Left ventricle myocardium inferior (tissue), 1 donor: ENCODE measurements at places on chromosomes 3 and 15. TPM values are rescaled to one million over a fixed set of nuclear protein-coding genes. Genes with fewer than 3 reads are reported as not detected.
A peak's percentile ranks its signal among the peaks of the same experiment; 100 is the strongest.

- DNase-seq: no peak
- no peaks in the 10 kb centered on the region for H3K4me1 ChIP-seq
- peaks cover 10% of the 10 kb centered on the region for H3K27me3 ChIP-seq
- H3K36me3 ChIP-seq: no peaks in the 10 kb centered on the region
- H3K27ac ChIP-seq: no peak overlapping the region
- H3K4me3 ChIP-seq: no peak overlapping the region
Measured at GRCh38 chr15:72890043-72890442, 106.5 kb upstream of the ADPGK start.

DNA sequence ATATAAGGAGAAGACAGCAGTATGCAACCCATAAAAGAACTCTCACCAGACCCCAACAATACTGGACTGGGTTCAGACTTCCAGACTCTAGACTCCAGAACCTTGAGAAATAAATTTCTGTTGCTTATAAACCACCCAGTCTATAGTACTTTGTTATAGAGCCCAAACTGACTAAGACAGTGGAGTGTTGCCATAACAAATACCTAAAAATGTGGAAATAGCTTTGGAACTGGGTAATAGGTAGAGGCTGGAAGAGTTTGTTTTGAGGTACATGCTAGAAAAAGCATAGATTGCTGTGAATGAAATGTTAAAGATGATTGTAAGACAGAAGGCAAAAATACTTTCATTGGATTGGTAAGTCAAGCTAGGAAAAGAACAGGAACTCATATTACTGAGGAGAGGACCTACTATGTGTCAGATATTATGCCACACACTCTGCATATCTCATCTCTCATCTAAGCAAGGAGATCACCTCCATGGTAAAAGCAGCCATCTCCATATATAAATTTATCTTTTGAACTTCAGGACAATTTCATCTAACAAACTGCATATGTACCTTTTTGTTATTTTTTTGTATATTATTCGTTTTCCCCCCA lies 67.4 kb upstream of the FNDC3B start:
- H3K27ac ChIP-seq: peak overlapping the region; percentile 46
- no peaks in the 10 kb centered on the region for H3K36me3 ChIP-seq
- no peaks in the 10 kb centered on the region for H3K27me3 ChIP-seq
- DNase-seq: no peak

- no peak overlapping the region for H3K4me3 ChIP-seq
- H3K27me3 ChIP-seq: no peaks in the 10 kb centered on the region
- no peaks in the 10 kb centered on the region for H3K36me3 ChIP-seq
- H3K27ac ChIP-seq: no peak overlapping the region
Measured at GRCh38 chr15:68990992-68991500, 23.4 kb upstream of the NOX5 start.

Gene ATP13A5
- total RNA-seq: not detected

- H3K27ac ChIP-seq: no peak overlapping the region
- no peaks in the 10 kb centered on the region for H3K4me1 ChIP-seq
- no peak overlapping the region for H3K4me3 ChIP-seq
- no peaks in the 10 kb centered on the region for H3K36me3 ChIP-seq
- DNase-seq: no peak
Measured at GRCh38 chr3:6421666-6422445, 439.1 kb upstream of the GRM7 start.

DNA sequence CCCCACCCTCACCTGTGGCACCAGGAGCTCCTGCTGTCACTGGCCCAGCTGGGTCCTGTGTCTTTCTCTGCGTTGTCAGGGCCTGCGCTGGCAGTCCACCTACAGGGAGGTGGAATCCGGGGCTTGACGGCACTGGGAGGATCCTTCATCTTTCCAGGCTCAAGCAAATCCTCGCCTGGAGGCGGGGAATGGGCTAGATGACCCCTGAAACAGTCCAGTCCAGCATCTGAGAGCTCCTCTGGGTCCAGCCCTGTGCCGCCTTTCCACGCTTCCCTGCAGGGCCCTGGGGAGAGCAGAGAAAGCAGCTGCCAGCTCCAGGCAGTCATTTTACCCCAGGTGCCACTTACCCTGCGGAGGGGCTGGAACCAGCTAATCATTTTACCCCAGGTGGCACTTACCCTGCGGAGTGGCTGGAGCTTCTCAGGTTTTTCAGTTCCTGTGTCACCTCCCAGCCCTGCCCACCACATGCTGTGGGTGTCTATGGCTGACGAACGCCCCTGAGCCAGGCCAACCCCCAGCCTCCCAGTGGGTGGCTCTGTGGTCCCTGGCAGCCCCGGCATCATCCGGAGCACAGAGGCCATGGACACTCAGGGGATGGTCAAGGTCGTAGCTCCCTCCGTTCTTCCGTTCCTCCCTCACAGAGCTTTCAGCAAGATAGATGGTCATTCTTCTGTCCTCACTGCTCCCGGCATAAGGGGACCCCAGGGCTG lies 17.9 kb upstream of the ADIPOQ start:
- no peak overlapping the region for H3K27ac ChIP-seq
- peaks cover 51% of the 10 kb centered on the region for H3K27me3 ChIP-seq
- peaks cover 26% of the 10 kb centered on the region for H3K4me1 ChIP-seq
- H3K4me3 ChIP-seq: no peak overlapping the region
- H3K36me3 ChIP-seq: no peaks in the 10 kb centered on the region

- peak overlapping the region; percentile 87 for H3K27ac ChIP-seq
- DNase-seq: peak; percentile 65
- H3K27me3 ChIP-seq: peaks cover 36% of the 10 kb centered on the region
- no peaks in the 10 kb centered on the region for H3K36me3 ChIP-seq
- peaks cover 94% of the 10 kb centered on the region for H3K4me1 ChIP-seq
- peak overlapping the region; percentile 77 for H3K4me3 ChIP-seq
Measured at GRCh38 chr15:73927476-73928240, 1.4 kb downstream of the LOXL1 start.

GRCh38 chr3:8550611-8551010 lies 49.0 kb downstream of the LMCD1 start:
- DNase-seq: peak; percentile 46
- H3K27me3 ChIP-seq: no peaks in the 10 kb centered on the region
- H3K36me3 ChIP-seq: peaks cover 57% of the 10 kb centered on the region
- H3K4me3 ChIP-seq: no peak overlapping the region

Gene SPINT1
- total RNA-seq: 0.55 TPM

GRCh38 chr15:91127236-91127955 lies 27.3 kb downstream of the SV2B start:
- no peak for DNase-seq
- H3K4me3 ChIP-seq: no peak overlapping the region
- H3K27me3 ChIP-seq: peaks cover 32% of the 10 kb centered on the region
- H3K36me3 ChIP-seq: no peaks in the 10 kb centered on the region
- no peak overlapping the region for H3K27ac ChIP-seq

GRCh38 chr15:86055688-86056087 lies 24.0 kb upstream of the AGBL1 start:
- no peak for DNase-seq
- no peaks in the 10 kb centered on the region for H3K4me1 ChIP-seq
- peaks cover 25% of the 10 kb centered on the region for H3K27me3 ChIP-seq
- H3K36me3 ChIP-seq: no peaks in the 10 kb centered on the region
- H3K27ac ChIP-seq: no peak overlapping the region
- H3K4me3 ChIP-seq: no peak overlapping the region

GRCh38 chr3:46876313-46877300 lies 914 bp upstream of the PTH1R start:
- peaks cover 12% of the 10 kb centered on the region for H3K27me3 ChIP-seq
- no peaks in the 10 kb centered on the region for H3K36me3 ChIP-seq
- DNase-seq: no peak
- H3K4me3 ChIP-seq: no peak overlapping the region
- peaks cover 69% of the 10 kb centered on the region for H3K4me1 ChIP-seq

DNA sequence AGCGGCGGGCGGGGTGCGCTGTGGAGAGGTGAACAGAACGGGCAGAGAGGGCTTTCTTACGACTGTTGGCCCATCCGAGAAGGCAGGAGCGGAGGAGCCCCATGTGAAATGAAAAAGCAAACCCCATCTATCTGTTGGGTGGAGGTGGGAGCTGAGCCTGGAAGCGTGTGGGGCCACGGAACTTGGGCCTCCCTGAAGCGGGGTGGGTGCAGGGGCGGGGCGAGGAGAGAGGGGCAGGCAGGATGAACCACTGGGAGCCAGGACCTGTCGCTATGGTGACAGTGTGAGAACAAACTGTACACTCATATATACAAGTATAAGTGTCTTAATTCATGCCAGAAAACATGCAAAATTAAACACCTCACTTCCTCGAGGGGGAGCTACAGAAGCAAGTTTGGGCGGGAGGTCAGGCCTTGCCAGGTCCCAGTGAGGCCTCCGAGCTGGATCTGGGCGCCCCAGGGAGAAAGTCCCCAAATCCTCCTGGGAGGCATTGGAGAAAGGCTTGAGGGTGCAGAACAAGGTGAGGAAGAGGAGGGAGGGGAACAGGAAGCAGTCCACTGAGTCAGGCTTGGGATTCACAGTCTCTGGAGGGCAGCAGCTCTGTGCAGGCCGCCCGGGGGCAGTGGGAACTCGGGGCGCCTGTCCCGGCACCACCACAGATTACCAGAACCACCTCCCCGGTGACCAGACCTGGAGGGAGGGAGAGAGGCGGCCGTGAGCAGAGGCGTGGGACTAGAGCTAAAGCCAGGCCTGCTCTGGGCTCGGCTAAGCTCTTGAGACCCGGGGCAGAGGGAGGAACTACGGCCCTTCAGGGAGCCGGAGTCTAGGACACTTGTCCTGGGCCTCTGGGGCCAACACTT lies 34.8 kb downstream of the RBPMS2 start:
- DNase-seq: peak; percentile 83
- no peaks in the 10 kb centered on the region for H3K27me3 ChIP-seq
- peaks cover 66% of the 10 kb centered on the region for H3K4me1 ChIP-seq
- peak overlapping the region; percentile 83 for H3K27ac ChIP-seq

DNA sequence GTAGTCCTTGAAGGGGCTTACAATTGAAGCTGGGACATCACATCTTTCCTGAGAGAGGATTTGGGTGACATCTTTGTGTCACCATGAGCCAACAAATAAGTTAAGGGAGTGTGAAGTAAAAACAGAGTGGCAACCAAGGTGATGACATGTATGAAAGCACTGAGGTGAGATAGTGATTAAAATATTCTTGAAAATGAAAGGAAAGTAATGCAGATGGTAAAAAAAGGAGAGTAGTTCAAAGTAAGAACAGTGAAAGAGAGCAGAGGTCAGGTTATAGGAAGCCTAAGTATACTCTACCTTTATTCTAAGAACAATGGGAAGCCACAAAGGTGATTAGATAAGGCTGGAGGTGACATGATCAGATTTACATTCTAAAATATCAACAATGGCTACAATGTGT lies 486.1 kb downstream of the DIPK2A start:
- H3K4me1 ChIP-seq: no peaks in the 10 kb centered on the region
- no peaks in the 10 kb centered on the region for H3K27me3 ChIP-seq
- H3K36me3 ChIP-seq: no peaks in the 10 kb centered on the region
- H3K4me3 ChIP-seq: no peak overlapping the region

Gene FBLN2
- 56.7 TPM for total RNA-seq

Gene CYP1A2
- total RNA-seq: not detected

DNA sequence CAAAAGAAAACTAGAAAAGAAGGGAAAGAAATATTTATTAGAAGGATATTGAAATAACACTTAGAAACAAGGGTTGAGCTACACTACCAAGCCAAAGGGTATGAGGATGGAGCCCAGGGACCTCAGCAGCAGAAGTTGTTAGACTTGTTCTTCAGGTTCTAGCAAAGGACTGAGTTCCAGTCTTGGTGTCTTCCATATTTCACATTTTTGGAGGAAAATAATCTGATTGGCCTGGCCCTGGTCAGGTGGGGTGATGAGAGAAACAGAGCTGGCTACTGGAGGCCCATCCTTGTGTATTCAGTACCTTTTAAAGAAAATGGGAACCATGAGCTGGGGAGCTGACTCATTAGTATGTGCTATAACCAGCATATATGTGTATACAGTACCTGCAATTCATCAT lies 28.2 kb downstream of the PPP4R2 start:
- no peak for DNase-seq
- peak overlapping the region; percentile 29 for H3K27ac ChIP-seq
- H3K27me3 ChIP-seq: no peaks in the 10 kb centered on the region
- H3K4me3 ChIP-seq: no peak overlapping the region
- no peaks in the 10 kb centered on the region for H3K36me3 ChIP-seq

- H3K36me3 ChIP-seq: no peaks in the 10 kb centered on the region
- H3K4me1 ChIP-seq: peaks cover 65% of the 10 kb centered on the region
- DNase-seq: no peak
- H3K27me3 ChIP-seq: no peaks in the 10 kb centered on the region
Measured at GRCh38 chr3:25040748-25041147, 387.3 kb upstream of the RARB start.

GRCh38 chr15:67201136-67201535 lies 53.3 kb downstream of the AAGAB start:
- H3K27ac ChIP-seq: no peak overlapping the region
- H3K4me1 ChIP-seq: peaks cover 65% of the 10 kb centered on the region
- no peak overlapping the region for H3K4me3 ChIP-seq
- DNase-seq: no peak
- H3K27me3 ChIP-seq: no peaks in the 10 kb centered on the region
- H3K36me3 ChIP-seq: peaks cover 26% of the 10 kb centered on the region

- DNase-seq: no peak
- H3K4me1 ChIP-seq: peaks cover 22% of the 10 kb centered on the region
- no peak overlapping the region for H3K27ac ChIP-seq
- H3K36me3 ChIP-seq: no peaks in the 10 kb centered on the region
- no peaks in the 10 kb centered on the region for H3K27me3 ChIP-seq
- H3K4me3 ChIP-seq: no peak overlapping the region
Measured at GRCh38 chr15:36499412-36500389, 79.7 kb upstream of the CDIN1 start.

DNA sequence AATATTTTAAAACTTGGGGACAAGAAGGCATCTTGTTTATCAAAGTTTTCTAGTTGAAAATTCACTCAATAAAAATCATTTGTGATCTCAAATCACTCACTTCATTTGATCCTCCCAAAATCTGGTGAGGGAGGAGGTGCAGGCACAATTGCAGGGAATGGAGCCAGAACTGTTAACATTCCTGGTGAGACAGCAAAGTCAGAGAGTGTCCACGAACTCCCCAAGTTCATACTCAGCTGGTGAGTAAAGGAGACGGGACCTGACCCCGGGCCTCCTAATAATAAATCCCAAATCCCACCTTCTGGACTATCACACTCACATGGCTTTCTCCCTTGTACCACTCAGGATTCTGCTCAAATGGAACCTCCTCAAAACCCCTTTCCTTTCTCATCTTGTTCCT lies 252.3 kb upstream of the LRTM1 start:
- no peak overlapping the region for H3K4me3 ChIP-seq
- H3K27ac ChIP-seq: no peak overlapping the region
- no peak for DNase-seq
- no peaks in the 10 kb centered on the region for H3K4me1 ChIP-seq
- no peaks in the 10 kb centered on the region for H3K36me3 ChIP-seq

Gene ATP13A4
- 0.52 TPM for total RNA-seq

Gene LDHAL6B
- not detected for total RNA-seq

GRCh38 chr3:54261141-54261540 lies 138.8 kb downstream of the CACNA2D3 start:
- H3K27me3 ChIP-seq: no peaks in the 10 kb centered on the region
- no peak for DNase-seq
- peaks cover 14% of the 10 kb centered on the region for H3K4me1 ChIP-seq
- no peak overlapping the region for H3K27ac ChIP-seq

- H3K27me3 ChIP-seq: no peaks in the 10 kb centered on the region
- peaks cover 42% of the 10 kb centered on the region for H3K4me1 ChIP-seq
- H3K36me3 ChIP-seq: peaks cover 14% of the 10 kb centered on the region
- H3K4me3 ChIP-seq: no peak overlapping the region
Measured at GRCh38 chr15:73944161-73945129, 18.2 kb downstream of the LOXL1 start.
